ENCODE measurements at places on chromosomes 6 and 20. TPM values are rescaled to one million over a fixed set of nuclear protein-coding genes. Genes with fewer than 3 reads are reported as not detected.
A peak's percentile ranks its signal among the peaks of the same experiment; 100 is the strongest.

DNA sequence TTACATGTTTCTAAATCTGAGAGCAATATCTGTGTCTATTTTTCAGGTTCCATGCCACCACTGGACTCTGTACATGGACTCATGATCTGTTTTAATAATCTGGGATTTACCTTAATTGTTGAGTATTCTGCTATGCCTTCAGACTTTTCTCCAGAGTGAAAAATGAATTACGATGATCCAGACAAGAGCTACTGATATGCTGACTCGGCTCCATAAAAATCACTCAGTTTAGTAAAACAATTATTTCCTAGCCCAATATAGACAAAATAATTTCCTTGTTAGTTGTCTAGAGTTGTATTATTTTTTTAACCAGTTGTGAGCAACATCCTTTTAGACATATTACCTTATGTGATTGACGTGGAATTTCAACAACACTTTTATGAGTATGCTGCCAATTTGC lies 736.8 kb downstream of the RFPL4B start:
- no peak for DNase-seq

DNA sequence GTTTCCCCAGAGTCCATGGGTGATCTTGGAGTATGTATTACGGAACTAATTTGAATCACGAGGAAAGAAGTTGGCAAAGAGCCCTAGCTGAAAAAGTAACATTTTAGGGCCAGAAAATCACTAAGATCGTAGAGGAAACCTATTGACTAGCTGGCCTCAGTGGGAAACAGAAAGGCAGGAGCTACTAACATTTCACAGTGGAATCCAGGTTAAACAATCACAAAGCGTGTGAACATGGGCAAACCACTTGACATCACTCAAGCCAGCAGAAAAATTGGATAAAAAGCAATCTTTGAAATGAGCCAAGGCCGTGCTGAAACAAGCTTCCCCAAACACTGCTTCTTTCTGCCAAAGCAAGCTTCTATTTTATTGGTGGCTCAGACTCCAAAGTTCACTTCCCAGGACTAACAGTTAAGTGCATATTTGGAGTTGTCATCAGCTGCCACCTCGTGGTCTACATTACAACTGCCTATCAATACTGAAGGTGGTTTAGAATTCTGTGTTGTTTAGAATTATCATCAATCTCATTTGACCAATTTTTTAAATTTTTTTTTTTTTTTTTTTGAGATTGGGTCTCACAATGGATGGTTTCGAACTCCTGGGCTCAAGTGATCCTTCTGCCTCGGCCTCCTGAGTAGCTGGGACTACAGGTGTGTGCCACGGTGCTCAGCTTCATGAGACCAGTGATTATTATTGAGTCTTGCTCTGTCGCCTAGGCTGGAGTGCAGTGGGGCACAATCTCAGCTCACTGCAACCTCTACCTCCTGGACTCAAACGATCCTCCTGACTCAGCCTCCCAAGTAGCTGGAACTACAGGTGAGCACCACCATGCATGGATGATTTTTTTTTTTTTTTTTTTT lies 10.6 kb downstream of the RPS10 start:
- peak; percentile 83 for DNase-seq

GRCh38 chr6:8054276-8054675 lies 9.9 kb downstream of the BLOC1S5 start:
- DNase-seq: no peak

DNA sequence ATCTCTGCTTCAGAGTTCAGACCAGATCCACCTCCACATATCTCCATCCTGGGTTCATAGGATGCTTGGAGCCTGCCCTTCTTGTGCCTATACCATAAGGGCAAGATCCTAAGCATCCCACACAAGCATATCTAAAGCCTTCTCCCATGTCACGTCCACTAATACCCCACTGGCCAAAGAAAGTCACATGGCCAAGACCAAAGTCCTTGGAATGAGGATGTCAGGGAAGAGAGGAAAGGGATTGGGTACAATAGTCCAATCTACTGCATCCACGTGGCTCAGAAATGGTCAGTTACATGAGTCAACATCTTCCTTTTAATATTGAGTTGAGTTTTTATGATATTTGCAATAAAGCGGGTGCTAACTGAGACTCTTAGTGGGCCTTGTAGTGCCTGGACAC lies 515.9 kb upstream of the SULF2 start:
- no peak for DNase-seq

- DNase-seq: peak; percentile 56
These were observed 481 bp downstream of the SERPINB6 start for GRCh38 chr6:2970753-2971419.

GRCh38 chr6:140897349-140897748 lies 1235.4 kb upstream of the GJE1 start:
- DNase-seq: no peak

- DNase-seq: no peak
These were observed 162.6 kb downstream of the FAM83B start for GRCh38 chr6:55009131-55009530.

GRCh38 chr20:564192-564591 lies 20.6 kb upstream of the CSNK2A1 start:
- DNase-seq: no peak

GTSF1L gene
- total RNA-seq: not detected

TNNC2 gene
- total RNA-seq: 1.3 TPM
